SJCRH30 (cell line): ENCODE measurements at places on chromosomes 1 and 21.

DNA sequence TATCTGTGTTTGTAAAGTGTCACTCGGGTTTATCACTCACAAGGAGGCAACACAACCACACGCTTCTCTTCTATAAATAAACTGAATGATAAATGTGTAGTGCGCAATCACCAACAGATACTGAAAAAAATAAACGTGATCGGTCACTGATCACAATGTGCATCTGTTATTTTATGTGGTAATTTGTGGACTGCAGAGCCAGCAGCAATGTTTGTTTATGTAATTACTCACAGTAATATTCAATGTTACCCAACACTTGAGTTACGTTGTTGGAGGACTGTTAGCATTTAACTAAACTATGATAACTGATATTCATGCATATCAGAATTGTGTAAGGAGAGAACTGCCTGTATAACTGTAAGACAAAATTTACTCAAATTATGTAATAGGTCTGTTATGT is 129.6 kb downstream of the USH2A start:
- DNase-seq: no peak

- DNase-seq: no peak
Observed at GRCh38 chr1:203711251-203712007, 53.6 kb upstream of the LAX1 start.

- peak; percentile 71 for DNase-seq
Observed at GRCh38 chr1:15186846-15187151, 33.3 kb downstream of the TMEM51 start.

GRCh38 chr1:116024626-116025025 is 48.3 kb downstream of the SLC22A15 start:
- DNase-seq: no peak

DNA sequence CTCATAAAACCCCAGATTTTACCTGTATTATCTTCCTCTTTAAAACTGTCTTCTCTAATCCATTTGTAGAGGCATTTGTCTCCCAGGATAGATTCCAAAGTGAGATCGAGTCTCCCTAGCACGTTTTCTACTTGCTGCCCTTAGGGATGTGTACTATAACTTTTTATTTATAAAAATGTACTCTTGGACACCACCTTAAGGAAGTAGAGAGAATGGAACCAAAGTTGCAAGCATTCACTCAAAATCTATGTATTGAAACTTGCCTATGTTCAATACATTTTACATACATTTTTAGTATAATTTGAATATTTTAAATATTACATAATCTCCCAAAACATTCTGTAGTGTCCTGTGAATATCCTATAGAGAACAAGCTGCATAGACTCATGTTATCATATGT is 842 bp upstream of the SPRR2A start:
- DNase-seq: no peak

- DNase-seq: no peak
Observed at GRCh38 chr1:8086055-8086454, 59.9 kb upstream of the ERRFI1 start.

DNA sequence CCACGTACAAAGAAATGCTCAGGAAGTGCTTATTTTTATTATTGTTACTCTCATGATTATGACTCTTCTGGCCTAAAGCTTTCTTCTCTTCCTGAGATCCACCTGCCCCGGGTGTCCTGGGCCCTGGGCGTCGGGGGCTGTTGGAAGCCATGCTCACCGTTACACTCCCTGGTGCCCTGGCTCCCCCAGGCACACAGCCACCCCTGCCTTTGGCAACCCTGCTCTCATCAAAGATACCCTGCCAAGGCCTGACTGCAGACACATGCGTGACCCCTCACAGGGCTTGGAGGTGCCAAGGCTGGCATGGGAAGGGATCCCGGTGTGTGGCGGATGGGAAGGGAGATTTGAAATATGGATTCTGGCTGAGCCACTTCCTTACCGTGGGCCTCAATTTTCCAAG is 3.3 kb upstream of the KISS1 start:
- no peak for DNase-seq

DNA sequence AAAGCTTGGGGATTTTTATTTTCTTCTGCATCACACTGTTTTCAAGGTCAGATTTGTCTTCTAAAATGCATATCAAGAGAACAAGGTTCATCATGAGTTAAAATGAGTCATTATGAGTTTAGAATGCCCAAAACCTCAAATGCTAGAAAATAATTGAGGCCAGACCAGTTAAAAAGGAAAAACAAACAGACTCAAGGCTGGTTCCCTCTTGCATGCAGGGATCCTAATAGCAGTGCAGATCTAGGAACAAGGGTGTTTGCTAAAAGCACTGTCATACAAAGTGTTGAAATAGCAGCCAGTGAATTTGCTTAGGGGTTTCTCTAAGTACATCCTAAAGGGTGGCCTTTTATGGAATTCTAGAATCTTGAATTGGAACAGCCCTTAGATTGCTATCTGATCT is 15.3 kb downstream of the BEND5 start:
- no peak for DNase-seq

DNA sequence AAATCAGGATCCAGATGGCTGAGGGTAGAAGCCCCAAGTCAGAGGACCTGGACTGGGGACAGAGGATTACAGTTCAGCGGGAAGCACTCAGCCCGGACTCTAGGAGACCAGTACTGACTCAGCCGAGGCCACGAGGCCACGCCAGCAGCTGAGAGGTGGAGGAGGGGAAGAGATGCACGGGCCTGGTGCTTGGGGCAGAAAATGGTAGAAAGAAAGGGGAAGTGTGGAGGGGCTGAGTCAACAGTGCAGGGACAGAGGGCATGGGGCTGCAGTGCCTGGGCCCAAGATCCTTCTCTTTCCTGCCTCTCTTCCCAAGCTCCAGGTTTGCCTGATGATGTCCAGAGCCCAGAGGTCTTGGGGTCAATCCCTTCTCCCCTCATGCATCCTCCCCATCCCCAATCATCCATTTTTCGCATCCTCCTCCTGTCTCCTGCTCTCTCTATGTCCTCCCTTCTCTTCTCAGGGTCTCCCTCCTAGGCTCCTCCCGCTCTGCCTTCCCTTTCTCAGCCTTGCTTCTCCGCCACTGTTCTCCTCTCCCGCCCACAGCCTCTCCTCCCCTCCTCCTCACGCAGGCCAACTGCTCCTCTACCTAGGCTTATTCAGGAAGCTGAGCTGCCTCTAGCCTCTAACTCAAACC is 7.7 kb downstream of the ARHGEF2 start:
- peak; percentile 81 for DNase-seq

GRCh38 chr1:157005965-157006364 is 39.6 kb downstream of the ARHGEF11 start:
- DNase-seq: no peak

DNA sequence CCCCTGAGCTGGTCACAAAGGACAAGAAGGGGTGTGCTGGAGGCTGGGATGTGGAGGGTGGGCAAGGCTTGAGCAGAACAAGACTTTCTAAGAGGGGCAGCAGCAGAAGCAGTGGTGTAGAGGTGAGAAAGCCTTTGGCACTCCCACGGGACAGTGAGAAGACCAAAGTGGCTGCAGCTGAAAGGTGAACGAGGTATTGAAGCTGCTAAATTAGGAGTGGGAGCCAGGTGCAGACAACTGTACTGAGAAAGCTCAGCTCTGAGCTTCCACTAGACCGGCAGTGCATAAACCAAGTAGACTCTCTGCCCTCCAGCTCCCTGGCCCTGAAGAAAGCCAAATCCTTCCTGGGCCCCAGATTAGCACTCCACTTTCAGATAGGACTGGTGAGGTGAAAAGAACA is 93.0 kb downstream of the VWA5B1 start:
- no peak for DNase-seq

DNA sequence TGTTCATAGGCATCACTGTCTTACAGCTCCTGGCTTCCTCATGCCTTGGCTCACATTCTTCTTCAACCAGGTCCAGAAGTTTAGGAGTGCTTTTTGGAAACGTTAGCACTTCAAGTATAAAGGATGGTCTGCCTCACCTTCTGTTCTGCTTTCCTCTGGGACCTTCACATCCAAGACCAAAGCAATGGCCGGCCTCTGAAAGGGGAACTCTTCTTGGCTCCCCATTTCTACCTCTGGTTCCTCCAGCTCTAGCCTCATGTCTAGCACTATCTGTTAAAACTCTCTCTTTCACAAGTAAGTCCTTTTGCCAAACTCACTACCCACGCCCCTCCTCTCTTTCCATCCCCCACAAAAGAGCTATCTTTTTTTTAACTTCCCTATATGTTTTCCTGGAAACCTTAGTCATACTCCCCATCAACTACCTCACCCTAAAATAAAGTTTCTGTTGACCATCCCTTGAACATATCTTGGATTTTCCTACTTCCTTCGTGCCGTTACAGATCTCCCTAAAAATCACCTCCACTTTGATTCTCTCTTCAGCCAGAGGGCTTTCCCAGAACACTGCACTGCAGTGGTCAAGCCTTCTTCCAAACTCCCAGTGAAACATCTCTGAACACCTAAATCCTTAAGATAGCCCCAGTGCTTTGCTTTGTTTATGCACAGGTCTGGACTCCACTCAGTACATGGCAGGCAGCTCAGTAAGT is 7.9 kb downstream of the SORT1 start:
- no peak for DNase-seq

DNA sequence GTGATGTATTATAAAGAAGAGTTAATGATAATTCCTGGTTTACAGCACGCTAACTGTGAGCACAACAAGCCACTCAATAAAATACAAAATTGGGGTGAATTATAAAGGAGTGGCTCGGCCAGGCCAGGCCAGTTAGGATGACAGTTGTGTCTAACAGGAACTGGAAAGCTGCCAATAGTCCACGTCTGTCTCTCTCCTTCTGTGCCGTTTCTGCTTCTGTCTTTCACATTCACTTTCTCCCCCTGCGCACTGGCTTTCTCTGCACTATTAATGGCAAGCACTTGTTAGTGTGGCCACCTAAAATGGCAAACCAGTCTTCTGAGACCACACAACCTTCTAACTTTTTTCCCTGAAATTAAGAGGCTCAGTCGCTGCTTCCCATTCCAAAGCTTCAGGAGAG is 394.3 kb downstream of the NTNG1 start:
- DNase-seq: peak; percentile 14

DNA sequence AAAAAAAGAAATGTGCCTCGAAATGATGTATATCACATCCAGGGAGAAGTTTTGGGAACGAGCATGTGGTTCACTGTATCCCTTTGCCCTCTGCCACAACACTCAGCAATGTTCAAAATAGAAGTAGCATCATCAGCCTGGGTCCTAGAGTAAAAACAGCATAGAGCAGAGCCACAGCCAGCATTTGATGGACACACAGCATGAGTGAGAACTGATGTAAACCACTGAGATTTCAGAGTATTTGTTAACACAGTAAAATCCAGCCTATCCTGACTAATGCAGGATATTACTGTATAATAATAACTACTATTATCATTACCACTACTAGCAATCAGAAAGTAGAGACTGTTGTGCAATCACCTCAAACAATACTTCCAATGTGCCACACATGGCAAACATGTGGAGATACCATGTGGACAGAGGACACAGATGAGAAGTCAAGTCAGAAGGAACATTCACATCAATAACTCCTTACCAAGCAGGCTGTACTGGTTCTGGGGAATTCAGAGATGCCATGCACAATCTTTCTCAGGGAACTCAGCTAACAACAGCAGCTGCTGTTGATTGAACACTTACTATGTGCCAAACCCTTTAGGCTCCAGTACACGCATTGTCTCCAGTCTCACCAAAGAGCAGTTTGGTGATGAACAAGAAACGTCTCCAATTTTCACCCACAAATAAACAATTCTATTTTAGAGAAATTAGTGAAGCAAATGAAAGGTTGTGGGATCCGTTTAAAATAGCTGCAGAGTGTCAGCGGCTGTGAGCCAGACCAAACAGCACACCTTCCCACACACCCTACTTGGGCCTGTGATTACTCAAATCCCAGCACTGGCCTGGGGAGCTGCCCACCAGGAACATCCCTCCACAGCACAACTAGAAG is 16.6 kb upstream of the GFI1 start:
- no peak for DNase-seq

DNA sequence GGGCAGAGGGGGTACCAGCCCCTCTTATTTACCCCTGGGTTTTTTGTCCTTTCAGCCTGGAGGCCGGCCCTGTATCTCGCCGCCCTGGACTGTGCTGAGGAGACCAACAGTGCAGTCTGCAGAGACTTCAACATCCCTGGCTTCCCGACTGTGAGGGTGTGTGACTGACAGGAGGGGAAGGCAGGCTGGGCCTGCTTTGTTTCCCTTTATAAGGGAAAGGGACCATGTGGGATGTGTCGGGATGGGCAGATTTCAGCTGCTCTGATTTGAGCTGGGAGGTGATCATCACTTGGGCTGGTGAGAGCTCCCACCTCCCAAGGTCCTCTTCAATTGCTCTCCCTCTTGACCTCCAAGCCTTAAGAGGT is 11.7 kb downstream of the QSOX1 start:
- no peak for DNase-seq

DNA sequence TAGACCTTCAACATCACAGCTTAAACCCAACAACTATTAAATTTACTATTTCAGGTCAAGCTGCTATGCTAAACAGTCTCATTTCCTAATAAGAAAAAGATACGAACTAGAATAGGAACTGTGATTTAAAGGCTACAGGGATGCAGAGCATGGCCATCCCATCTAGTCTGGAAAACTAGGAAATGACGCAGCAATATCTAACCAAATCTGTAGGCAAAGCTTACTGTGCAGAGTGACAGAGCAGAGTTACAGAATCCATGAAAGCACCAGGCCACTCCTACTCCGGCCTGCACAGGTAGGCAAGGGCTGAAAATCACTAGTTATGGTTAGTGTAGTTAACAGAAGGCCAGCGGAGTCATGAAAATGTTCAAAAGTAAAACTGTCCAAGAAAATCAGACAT is 2.1 kb downstream of the HLCS start:
- DNase-seq: no peak

GRCh38 chr1:176073524-176074157 is 133.4 kb downstream of the COP1 start:
- peak; percentile 68 for DNase-seq

- DNase-seq: no peak
Observed at GRCh38 chr21:41055266-41055665, 112.7 kb upstream of the BACE2 start.

DNA sequence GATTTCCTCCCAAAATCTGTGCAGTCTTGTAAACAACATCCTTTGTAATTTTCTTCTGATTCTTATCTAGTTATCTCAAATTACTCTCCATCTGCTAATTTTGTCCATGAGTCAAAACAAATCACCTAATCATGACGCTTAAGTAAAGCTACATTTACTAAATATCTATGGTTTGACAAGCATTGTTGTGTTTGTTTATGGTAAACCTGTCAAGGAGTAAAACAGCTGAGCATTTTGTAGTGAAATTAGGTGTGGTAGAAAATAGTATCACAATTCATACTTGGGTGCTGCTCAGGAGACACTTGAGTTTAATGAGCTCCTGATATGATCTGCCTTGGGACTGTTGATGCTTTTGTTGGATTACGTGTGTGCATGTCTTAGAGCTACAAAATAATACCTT is 11.6 kb downstream of the TIPRL start:
- DNase-seq: no peak

DNA sequence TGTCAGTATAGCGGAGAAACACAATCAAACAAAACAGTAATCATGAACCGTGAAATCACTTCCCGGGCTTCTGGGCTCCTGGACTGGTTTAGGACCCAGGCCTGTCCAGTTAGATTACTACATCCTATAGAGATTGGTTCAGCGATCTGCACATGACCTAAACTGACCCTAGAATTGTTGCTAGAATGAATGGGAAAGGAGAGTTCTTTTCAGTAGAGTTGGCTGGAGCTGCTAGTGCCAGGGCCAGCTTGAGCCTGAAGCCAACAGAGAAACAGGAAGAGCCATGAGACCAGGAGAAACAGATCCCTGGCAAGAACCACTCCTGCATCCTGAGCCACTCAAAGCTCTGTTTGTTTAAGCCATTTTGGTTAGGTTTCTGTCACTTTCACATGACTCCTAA is 474.3 kb upstream of the C1orf87 start:
- DNase-seq: no peak
